Motor neuron (in vitro differentiated cells): ENCODE measurements at places on chromosomes 7 and 10. TPM values are rescaled to one million over a fixed set of nuclear protein-coding genes. Genes with fewer than 3 reads are reported as not detected.

Gene AGAP9
- 5.3 and 8.2 TPM in 2 replicates for total RNA-seq

Gene KAZALD1
- 39.8 and 40.9 TPM in 2 replicates for total RNA-seq

Gene PON1
- total RNA-seq, result 0.23 and 0.62 TPM in 2 replicates

Gene MMD2
- not detected in 2 replicates for total RNA-seq

Gene TMEM120A
- total RNA-seq, result 18.6 and 20.2 TPM in 2 replicates

Gene CTAGE4
- 0.74 TPM in 1 of 2 replicates, not detected in the other for total RNA-seq

Gene DEPP1
- 8.4 and 14.4 TPM in 2 replicates for total RNA-seq

Gene DYNC1I1
- 8.1 and 10.0 TPM in 2 replicates for total RNA-seq

Gene LIPF
- total RNA-seq, result 0.33 TPM in 1 of 2 replicates, not detected in the other

Gene TMEM184A
- total RNA-seq, result 0.16 and 0.69 TPM in 2 replicates

Gene SCD
- total RNA-seq, result 201 and 205 TPM in 2 replicates

Gene ABCA13
- 0.25 and 0.36 TPM in 2 replicates for total RNA-seq

Gene POLR2J2
- 0.43 and 0.89 TPM in 2 replicates for total RNA-seq

Gene LRRC4
- total RNA-seq, result 19.9 and 20.8 TPM in 2 replicates

Gene AKAP9
- total RNA-seq, result 84.4 and 89.2 TPM in 2 replicates

Gene HYAL4
- 0.10 TPM in 1 of 2 replicates, not detected in the other for total RNA-seq

Gene VIPR2
- 0.73 TPM in 1 of 2 replicates, not detected in the other for total RNA-seq

Gene BBS9
- total RNA-seq, result 35.1 and 48.1 TPM in 2 replicates

Gene ACTL6B
- 0.81 TPM in 1 of 2 replicates, not detected in the other for total RNA-seq
